GM12878 (cell line): ENCODE measurements at places on chromosomes 11 and 22. TPM values are rescaled to one million over a fixed set of nuclear protein-coding genes. Genes with fewer than 3 reads are reported as not detected.

- H3K4me3 ChIP-seq = no peak overlapping the region
- no peaks in the 10 kb centered on the region for H3K36me3 ChIP-seq
- DNase-seq = no peak
- no peak overlapping the region for H3K27ac ChIP-seq
- H3K27me3 ChIP-seq = peaks cover 2% of the 10 kb centered on the region; the same call in 1 of the 2 replicates
Measured at GRCh38 chr11:6365659-6366058, 24.6 kb upstream of the SMPD1 start.

Gene ADM2
- 0.06 TPM in 1 of 2 replicates, not detected in the other for polyA plus RNA-seq

Gene C11orf97
- not detected in 2 replicates for polyA plus RNA-seq

Gene ART1
- polyA plus RNA-seq = not detected in 2 replicates

DNA sequence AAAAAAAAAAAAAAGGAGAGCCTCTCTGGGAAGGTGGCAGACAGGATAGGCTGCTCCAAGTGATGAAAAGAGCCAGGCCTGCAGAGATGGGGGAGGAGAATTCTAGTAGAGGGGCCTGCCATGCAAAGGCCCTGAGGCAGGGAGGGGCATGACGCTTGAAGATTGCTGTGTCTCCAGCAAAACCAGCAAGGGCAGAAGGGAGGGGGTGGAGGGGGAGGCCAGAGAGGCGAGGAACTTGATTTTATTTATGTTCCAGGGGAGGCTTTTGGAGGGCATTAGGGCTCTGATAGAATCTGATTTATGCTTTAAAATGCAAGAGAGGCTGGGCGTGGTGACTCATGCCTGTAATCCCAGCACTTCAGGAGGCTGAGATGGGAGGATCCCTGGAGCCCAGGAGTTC is 16.7 kb upstream of the PACSIN2 start:
- H3K27me3 ChIP-seq = no peaks in the 10 kb centered on the region
- H3K4me1 ChIP-seq = no peaks in the 10 kb centered on the region
- no peak overlapping the region for H3K4me3 ChIP-seq
- no peak for DNase-seq
- H3K27ac ChIP-seq = no peak overlapping the region

Gene FBLN1
- polyA plus RNA-seq = 0.13 and 0.20 TPM in 2 replicates

Gene TPBGL
- not detected in 2 replicates for polyA plus RNA-seq
